ENCODE measurements at places on chromosomes 7 and 10.

GRCh38 chr7:42617806-42618457 lies 293.9 kb downstream of the C7orf25 start:
- no peak for DNase-seq

DNA sequence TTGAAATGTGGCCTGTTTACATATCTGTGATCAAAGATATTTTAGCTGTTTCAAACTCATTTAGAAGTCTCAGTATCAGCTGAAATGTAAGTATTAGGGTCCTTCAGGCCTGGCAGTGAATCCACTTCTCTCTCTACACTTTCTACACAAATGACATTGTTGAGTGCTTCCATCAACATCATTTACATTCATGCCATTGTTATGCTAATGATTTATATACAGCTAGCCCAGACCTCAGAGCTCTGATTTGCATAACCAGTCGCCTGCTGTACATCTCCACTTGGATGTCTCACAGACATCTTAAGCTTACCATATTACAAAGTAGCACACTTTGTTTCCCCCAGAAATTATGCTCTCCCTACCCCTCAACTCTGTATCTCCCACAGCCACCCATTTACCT lies 71.6 kb downstream of the GSDME start:
- DNase-seq = no peak

DNA sequence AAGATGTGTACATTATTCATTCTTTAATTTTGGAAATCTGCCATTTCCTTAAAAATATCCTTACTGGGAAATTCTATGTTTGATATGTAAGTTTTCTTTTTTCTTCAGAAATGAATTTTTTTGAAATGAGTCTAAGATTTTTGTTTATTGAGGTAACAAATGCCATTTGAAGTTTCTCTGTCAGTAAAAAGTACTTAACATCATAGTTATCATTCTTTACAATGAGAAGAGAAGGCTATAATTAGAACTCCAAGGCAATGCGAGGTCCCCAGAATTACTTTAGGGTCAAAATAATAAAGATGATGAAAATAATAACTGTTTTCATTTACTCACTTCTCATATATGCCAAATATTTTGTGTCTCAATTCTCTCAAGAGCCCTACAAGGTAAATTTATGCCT lies 37.0 kb upstream of the RHOBTB1 start:
- no peak for DNase-seq

- no peak for DNase-seq
Measured at GRCh38 chr10:76523246-76523645, 1091.8 kb downstream of the LRMDA start.

DNA sequence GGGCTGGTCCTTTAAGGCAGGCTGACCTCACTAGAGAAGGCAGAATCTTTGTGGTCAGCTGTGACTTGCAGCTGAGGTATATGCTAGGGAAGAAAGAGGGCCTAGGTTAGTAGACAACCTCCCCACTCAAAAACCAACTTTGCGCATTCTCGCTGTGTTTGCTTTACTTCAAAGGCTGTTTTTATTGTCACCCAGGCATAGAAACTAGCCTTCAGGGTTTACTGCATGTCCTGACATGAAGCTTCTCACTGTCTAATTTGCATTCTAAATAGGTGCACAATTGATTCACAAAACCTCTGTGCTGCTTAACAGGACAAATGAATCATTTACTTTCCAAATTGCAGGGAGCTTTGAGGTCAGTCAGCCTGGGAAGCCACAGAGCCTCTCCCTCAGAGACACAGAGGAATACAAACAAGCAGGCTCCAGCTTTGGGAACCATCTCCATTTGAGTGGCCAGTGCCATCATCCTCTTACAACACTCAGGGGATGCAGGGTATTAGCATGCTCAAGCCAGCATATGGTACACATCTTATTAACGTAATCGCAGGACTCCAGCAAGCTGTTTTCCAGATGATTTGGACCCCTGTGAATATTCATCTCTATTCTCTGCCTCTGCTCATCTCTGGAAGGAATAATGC lies 596.4 kb upstream of the GHITM start:
- DNase-seq = no peak

DNA sequence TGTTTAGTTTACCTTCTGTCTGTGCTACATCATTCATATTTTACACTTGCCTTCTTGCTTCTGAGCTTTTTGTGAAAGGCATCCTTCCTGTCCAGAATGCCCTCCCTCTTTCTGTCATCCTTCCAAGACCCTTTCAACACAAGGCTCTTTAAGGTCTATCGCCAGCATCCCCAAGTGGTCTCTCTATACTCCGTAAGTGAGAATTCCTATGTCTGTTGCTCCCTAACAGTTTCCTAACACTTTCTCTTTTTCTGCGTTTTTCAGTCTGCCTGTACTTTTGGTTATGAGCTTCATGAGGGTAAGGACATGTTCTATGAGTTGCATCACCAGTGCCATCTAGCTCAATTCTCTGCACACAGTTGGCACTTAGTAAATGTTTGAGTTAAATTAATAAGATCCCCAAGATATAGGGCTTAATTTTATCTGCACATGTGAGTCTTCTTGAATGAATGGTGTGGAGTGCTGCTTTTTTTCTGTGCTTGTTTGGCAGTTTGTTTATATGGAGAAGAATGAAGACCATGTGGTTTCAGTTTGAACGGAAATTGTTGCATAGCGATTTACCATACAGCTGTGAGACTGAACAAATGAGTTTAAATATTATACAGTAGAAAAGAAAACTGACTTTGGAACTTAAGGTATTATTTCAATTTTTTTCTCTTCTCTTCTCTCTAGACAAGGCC lies 29.4 kb downstream of the RABGEF1 start:
- no peak for DNase-seq

DNA sequence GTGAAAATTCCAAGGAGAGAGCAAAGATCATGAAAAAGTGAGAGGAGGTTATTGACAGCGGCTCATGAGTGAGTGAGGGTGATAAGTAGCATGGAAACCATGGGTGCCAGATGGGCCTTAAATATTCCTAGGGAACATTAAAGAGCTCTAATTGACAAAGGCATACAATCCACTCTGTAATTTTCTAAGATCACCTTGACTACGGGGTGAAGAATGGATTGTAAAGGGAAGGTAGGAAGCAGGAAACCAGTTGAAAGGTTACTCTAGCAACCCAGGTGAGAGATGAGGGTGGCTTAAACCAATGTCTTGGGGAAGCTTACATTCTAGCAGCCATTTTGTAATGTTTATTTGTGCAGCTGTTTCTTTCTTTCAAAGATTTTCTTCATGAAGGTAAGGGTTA lies 75.7 kb downstream of the RSU1 start:
- DNase-seq = no peak

GRCh38 chr10:93437086-93437945 lies 44.8 kb downstream of the MYOF start:
- peak; percentile 90 for DNase-seq

DNA sequence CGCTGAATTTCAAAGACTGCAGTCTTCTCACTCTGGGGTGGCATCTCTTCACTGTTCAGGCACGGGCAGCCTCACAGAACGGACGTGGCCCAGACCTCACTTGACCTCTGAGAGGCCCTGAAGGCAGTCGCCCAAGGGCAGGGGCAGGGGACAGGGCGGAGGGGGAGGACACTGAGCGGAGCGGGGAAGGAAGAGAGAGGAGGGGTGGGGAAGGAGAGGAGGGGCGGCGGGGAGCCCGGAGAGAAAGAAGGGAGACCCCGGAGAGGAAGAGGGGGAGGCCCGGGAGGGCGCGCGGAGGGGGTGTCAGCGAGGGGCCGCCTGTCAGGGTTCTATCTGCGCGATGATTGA lies 58.7 kb upstream of the COMTD1 start:
- DNase-seq = no peak

GRCh38 chr7:48249166-48249565 lies 77.9 kb downstream of the ABCA13 start:
- no peak for DNase-seq

- no peak for DNase-seq
Measured at GRCh38 chr10:86103391-86104101, 263.0 kb downstream of the GRID1 start.

DNA sequence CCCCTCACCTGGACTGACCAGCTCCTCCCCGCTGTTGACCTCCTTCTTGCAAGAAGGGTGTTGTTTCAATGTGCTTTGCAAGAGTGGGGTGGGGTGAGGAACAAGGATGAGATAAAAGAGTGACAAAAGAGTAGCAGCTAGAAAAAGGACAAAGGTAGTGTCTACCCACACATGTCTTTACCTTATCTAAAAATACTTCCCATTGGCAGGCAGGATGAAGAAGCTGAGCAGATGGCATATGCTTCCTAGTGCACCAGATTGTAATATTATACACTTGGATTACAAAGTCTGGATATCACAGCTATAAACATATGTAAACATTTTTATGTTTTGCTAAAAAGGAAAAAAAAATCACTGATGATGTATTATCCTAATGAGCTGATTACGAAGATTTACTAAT lies 34.5 kb downstream of the CHN2 start:
- DNase-seq = no peak

DNA sequence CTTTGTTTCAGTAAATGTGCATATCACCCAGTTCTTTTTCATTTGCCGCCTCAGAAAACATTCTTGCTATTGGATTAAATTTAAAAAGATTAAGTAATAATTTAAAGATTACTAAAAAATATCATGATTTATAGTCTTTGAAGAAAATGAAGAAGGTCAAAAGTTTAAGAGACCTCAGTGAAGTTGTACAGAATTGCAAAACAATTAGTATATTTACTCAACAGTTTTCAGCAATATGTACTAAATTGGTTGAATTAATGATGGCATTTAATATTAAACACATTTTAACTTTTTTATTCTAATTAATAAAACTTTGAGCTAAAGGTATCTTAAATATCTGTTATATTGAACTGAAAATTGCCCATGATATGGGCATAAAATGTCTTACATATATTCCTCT lies 49.9 kb upstream of the KLF6 start:
- no peak for DNase-seq

GRCh38 chr10:95644901-95645300 lies 11.6 kb downstream of the ALDH18A1 start:
- no peak for DNase-seq

DNA sequence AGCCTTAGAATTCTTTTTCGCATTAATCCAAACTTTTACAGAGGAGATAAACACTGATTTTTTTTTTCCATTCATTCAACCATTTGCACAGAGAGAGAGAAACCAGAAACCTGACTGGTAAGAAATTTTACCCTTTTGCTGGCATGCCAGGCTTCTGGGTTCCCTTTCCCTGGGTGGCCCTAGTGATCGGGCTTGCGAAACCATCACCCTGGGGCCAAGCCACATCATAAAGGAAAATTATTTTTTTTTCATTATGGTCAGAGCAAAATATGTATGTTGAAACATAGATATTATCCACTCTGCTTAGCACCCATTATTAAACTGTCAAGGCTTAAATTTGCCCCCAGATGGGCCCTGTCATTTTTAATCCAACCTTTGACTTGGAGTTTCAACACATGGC lies 55.4 kb upstream of the INHBA start:
- no peak for DNase-seq

GRCh38 chr10:34539533-34540315 lies 275.4 kb downstream of the PARD3 start:
- DNase-seq = no peak

- DNase-seq = no peak
Measured at GRCh38 chr7:121558288-121558687, 162.2 kb upstream of the FAM3C start.

GRCh38 chr10:46062723-46063428 lies 16.8 kb upstream of the MSMB start:
- no peak for DNase-seq

GRCh38 chr10:7090529-7090928 lies 320.3 kb downstream of the SFMBT2 start:
- DNase-seq = no peak

DNA sequence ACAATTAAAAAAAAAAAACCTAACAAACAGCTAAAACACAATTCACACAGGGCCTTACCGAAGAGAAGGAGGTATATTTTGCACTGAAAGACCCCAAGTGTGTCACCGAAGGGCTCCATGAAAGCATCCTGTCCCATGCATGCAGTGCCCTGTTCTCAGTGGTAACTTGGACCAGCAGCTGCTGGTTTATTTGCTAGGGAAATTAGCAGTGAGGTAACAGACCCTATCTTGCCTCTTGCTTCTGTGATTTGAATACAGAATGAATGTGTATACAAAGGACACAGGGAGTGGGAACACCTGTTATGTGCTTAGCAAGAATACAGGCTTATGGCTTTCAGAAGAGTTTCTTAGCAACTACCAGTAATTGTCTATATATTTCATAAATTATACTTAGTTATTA lies at the start of gene HEPACAM2:
Gene HEPACAM2 (minus strand): TSS at position 160 of the 400 bp plus-strand sequence.
- no peak for DNase-seq

GRCh38 chr7:100119072-100119969 lies at the start of the genes CNPY4 and TAF6:
CNPY4 (plus strand) TSS chr7:100119634; CDS start chr7:100119745, 111 bp downstream.
TAF6 (minus strand) TSS chr7:100119358; CDS start chr7:100114209, 5,149 bp downstream.
- peak; percentile 78 for DNase-seq

DNA sequence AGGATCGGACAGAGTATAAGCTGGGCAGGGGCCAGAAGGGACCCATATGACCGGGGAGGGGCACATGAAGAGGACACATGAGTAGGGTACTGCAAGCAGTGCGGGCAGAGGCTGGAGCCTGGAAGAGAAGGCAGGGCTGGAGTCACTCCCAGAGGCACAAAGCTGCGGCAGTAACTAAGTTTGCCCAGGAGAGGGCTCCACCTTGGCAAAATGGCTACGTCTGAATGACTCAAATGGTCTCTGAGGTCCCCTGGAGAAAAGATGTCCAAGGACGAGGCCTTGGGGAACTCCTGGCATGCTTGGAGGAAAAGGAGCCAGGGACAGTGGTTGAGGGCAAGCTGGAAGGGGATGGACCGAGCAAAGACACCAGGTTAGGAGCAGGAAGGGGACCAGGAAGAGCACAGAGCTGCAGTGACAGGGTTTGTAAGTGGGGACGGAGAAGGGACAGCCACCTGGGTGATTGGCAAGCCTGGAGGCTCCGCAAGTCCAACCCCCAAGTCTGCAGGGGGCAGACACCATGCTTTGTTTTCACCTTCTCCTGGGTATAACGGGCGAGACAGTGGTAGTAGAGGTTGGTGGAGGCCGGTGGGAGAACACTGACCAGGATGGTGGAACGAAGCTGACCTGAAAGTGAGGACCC lies 43.1 kb upstream of the LBX1 start:
- DNase-seq = peak; percentile 47

DNA sequence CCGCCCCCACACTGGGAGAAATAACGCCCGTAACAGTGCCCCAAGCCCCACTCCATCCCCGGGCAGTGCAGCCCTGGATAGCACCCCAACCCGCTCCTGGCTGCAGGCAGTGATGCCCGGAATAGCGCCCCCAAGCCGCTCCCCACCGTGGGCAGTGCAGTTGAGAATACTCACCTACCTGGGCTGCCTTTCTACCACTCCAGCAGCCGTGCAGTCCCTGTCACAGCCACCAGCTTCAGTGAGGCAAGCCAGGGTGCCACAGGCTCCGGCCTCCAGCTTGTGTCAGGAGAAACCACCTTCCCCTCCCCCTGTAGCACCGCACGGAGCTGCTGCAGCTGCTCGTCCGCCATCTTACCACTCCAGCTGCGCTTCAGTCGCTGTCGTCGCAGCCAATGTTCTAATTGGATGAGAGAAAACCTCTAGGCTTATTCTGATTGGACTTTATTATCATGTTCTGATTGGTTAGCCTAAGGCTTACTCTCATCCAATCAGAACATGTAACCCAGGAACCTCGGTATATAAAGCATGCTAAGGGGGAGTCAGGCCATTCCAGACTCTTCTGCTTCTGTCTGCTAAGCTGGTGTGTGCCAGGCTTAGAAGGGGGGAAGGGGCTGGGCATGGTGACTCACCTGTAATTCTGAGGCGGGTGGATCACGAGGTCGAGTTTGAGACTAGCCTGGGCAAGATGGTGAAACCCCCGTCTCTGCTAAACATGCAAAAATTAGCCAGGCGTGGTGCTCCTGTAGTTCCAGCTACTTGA lies 53.2 kb upstream of the ZNF33B start:
- DNase-seq = no peak

- no peak for DNase-seq
Measured at GRCh38 chr7:81600608-81601007, 169.2 kb downstream of the HGF start.

All from SW 1271 (cell line).